CD14-positive monocyte (primary cell): ENCODE measurements at places on chromosomes 1 and 21.

- DNase-seq: no peak
Observed at GRCh38 chr1:4261327-4261726, 361.3 kb upstream of the C1orf174 start.

DNA sequence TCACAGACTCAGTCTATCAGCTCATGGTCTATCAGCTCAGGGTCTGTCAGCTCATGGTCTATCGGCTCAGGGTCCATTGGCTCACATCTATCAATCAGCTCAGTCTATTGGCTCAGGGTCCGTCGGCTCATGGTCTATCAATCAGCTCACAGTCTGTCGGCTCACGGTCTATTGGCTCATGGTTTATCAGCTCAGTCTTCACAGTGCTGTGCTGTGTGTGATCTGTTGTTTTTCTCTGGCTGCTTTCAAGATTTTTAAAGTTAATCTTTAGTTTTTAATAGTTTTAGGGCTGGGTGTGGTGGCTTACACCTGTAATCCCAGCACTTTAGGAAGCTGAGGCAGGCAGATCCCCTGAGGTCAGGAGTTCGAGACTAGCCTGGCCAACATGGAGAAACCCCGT is 14.4 kb downstream of the C1orf159 start:
- DNase-seq: no peak

DNA sequence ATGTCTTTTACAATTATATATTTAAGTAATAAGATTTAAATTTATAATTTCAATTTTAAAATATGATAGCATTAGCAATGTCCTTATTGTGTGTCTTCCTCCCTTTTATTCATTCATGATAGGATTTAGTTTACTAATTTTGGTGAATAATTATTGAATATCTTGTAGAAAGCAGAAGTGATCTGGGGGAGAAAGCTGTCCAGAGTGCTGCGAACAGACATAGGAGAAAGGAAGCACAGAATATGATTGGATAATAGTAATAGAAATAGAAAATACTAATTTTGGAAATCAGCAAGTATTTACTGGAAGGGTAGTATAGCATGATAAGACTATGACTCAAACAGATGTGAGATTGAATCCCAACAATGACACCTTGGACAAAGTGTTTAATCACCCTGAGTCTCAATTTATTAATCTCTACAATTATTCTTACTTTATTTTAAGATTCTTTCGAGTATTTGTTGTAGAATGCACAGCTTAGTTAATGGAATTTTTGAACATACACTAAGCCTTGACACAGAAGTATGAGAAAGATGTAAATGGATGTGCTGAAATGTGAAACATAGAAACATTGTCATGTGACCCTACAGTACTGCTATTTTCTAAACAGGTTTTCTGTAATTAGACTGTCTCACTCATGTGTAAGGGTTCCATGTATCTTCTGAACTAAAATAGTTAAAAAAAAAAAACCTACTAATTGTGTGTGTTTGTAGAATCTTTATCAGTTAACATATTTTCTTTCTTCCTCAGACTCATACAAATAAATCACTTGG is 7.9 kb downstream of the SH3GLB1 start:
- DNase-seq: no peak

GRCh38 chr1:215018555-215018954 is 64.0 kb upstream of the KCNK2 start:
- no peak for DNase-seq

DNA sequence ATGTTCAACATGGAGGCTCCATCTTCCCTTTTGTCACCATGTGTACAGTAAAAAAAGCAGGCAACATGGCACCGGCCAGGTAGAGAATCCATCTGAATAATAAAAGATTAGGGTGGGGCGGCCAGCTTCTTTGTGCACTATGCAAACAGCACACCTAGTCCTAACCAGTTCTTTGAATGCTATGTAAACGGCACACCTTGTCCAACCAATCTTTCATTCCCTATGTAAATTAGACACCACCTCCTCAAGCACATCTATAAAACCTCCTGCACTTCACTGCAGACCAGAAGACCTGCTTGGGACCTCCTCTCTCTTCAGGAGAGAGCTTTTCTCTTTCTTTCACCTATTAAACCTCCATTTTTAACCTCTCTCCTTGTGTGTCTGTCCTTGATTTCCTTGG is 28.2 kb downstream of the TFB2M start:
- no peak for DNase-seq
